ENCODE measurements at places on chromosomes 4 and X.

DNA sequence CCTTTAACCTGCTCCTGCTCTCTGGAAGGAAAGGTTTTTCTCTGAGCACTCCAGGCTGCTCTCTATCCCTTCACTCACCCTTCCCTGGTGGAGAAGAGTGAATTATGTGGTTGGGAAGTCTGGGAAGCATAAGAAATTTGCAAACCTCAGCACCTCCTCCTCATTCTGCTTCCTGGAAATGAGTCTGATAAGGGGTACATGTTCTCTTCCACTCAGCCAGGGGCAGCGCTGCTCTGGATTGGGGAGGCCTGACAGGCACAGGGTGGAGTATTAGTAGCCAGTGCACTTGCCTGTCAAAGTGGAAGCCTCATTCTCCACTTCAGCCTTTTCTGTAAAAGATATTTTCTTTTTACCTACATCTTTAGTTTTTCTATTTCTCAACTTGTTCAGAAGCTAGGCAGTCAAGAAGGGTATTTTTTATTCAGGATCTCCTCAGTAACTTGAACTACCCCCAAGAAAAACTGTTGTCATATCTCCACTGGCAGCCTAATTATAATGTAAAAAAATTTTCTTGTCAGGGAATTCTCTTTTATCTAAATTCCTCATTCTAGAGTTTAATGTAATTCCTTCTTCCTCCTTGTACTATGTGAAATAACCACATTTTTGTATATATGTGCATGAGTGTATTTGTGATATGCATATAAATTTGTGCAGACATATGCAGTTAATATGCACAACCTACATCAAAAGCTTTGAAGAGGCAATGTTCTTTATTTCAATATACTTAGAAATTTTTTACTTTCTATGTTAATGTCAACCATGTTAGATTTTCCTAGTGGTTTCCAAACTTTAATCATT lies 15.3 kb downstream of the ADAMTS3 start:
- no peak for DNase-seq

- no peak for DNase-seq
These were observed 45.9 kb upstream of the PGRMC2 start for GRCh38 chr4:128333309-128334018.

GRCh38 chr4:8704632-8705031 lies 112.1 kb downstream of the CPZ start:
- no peak for DNase-seq

- DNase-seq, result no peak
These were observed 145.9 kb downstream of the PPP3CA start for GRCh38 chr4:101201421-101201820.

- DNase-seq, result no peak
These were observed 133.6 kb upstream of the FAM9C start for GRCh38 chrX:13177921-13178566.

- no peak for DNase-seq
These were observed 113.7 kb downstream of the SHROOM3 start for GRCh38 chr4:76548704-76549103.

- no peak for DNase-seq
These were observed 850 bp downstream of the IGBP1 start for GRCh38 chrX:70134116-70134477.

GRCh38 chr4:94452476-94453371 lies 982 bp downstream of the PDLIM5 start:
- DNase-seq, result peak; percentile 26

- DNase-seq, result no peak
These were observed 154.2 kb downstream of the RAB28 start for GRCh38 chr4:13329963-13330362.

- no peak for DNase-seq
These were observed 56.9 kb downstream of the ATG4A start for GRCh38 chrX:108148524-108148923.

DNA sequence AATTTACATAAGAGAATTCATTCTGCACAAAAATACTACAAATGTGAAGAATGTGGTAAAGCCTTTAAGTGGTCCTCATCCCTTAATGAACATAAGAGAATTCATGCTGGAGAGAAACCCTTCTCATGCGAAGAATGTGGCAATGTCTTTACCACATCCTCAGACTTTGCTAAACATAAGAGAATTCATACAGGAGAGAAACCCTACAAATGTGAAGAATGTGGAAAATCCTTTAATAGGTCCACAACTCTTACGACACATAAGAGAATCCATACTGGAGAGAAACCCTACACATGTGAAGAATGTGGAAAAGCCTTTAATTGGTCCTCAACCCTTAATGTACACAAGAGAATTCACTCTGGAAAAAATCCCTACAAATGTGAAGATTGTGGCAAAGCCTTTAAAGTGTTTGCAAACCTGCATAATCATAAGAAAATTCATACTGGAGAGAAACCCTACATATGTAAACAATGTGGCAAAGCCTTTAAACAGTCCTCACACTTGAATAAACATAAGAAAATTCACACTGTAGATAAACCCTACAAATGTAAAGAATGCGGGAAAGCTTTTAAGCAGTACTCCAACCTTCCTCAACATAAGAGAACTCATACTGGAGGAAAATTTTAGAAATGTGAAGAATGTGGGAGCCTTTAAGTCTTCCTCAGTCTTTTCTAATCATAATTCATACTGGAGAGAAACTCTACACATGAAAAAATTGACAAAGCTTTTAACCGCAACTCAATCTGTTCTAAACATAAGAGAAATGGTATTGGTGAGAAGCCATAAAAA lies 37.4 kb downstream of the ZNF718 start:
- no peak for DNase-seq

DNA sequence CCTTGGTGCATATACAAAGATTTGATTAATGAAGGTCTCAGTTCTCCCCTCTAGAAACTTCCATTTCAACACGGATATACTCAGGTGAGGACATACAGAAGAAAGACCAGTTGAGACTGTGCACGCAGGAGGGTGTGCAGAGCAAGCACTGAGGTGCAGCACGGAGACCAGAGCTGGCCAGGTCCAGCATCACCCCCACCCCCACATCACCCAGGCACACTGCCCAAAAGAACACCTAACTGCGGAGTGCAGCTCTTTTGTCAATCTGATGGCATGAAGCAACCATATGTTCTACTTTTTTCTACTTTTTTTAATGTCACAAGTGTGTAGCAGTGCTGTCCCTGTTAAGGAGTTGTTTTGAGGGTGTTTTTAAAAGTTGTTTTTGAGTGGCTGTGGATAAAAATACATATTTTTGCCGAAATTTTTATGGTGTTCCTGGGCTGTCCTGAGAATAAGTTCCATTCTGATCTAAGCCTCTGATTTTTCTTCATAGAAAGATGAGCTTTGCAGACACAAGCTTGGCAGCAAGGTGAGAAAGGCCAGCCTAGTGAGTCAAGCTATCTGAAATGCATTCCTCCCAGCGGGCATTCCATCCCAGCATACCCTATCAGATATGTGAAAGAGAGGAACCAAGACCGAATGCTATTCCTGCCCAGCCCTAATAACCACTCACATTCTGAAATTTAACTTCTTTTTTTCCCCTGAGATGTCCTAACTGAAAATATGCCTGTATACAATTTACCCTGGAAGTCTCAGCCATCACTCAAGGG lies 173.7 kb downstream of the PTTG2 start:
- DNase-seq, result no peak

DNA sequence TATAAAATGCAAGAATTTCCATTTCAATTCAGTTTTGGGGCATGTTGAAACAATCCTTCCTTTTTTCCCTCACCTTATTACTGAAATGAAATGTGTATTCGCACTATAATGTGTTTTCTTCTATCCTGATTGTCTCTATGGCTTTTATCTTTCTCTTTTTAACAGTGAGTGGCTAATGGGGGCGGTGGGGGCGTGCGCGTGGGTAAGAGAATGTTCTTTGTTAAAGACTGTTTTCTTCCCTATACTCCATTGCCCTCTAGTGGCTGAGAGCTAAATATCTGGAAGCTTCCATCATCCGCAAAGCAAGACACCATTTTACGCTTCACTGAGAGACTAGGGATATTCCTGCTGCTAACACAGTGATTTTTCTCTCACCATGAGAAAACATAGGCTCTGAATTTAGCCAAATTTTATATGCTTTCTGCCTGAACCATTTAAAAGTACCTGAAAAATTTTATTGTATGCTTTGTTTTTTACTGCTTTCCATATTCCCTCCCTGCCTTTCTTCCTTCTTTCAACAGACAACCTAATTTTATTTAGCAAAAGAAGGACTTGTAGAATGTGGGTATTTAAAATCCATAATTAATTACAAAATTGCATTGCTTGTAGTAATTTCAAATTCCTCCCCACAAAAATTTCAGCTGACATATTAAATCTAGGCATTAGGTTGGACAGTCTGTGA lies 194.0 kb downstream of the GASK1B start:
- peak; percentile 2 for DNase-seq

DNA sequence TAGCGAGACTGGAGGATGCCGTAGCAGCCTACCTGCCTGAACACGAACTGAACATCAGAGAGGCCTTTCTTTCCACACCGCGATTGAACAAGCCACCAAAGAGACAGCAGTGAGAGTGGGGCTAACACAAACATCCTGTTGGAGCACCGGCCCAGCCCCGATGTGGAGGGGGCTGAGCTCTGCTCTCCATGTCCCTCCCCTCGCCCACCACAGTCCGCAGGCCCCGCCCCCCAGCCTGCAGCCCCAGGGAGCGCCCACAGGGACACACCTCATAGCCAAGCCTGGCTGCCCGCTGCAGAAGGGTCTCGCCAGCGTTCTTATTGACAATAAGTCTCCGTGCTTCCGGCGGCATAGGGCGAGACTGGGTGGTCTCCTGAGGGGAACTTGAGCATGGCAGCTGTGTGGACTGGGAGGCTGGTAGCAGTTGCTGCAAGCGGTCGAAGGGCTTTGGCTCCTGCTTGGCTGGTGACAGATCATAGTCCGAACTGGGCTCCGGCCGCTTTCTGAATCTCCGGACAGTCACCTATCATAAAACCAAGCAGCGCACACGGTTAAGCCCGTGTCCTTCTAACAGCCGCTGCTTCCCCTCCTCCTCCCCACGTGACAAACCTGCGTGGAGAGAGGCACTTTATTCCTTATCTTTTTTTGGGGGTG lies 35.8 kb downstream of the BCOR start:
- DNase-seq, result no peak

- no peak for DNase-seq
These were observed 75.0 kb upstream of the IL2 start for GRCh38 chr4:122531514-122531913.

- DNase-seq, result no peak
These were observed 61.6 kb downstream of the QDPR start for GRCh38 chr4:17450269-17450804.

DNA sequence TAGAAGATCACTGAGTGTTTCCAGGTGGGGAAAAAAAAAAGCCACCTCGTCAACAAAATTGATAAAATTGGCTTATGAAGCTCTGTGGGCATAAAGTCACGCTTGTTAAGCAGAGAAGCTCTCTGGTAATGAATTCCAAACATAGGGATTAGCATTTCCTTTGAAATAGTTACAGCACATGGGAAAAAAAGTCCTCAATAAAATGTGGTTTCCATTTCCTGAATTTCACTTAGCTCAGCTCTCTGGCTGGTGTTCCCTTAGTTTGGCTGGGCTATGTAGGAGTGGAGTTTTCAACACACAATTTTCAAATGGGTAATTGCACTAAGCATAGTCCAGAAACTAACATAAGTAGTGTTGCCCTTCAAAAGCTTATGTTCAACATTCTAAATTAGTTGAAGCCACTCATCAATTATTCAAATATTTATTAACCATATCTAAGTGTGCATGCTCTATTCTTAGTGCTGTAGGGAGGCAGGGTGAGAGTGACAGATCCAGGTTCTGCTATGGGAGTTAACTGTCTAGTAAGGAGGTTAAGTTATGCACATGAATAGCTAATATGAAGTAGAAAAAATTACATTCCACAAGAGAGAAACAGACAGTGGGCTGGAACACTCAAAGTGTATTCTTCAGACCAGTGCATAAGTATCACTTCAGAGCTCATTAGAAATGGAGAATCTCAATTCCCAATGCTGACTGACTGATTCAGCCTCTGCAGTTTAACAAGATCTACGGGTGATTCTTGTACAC lies 445.7 kb downstream of the SMARCA1 start:
- no peak for DNase-seq

GRCh38 chr4:7761312-7761711 lies 178.3 kb downstream of the AFAP1 start:
- DNase-seq, result no peak

- DNase-seq, result no peak
These were observed 281.3 kb downstream of the PTTG2 start for GRCh38 chr4:38241541-38241940.

- DNase-seq, result no peak
These were observed 2.7 kb upstream of the ATP10D start for GRCh38 chr4:47482326-47482725.

- no peak for DNase-seq
These were observed 113.3 kb downstream of the ELOVL6 start for GRCh38 chr4:110085131-110085530.

DNA sequence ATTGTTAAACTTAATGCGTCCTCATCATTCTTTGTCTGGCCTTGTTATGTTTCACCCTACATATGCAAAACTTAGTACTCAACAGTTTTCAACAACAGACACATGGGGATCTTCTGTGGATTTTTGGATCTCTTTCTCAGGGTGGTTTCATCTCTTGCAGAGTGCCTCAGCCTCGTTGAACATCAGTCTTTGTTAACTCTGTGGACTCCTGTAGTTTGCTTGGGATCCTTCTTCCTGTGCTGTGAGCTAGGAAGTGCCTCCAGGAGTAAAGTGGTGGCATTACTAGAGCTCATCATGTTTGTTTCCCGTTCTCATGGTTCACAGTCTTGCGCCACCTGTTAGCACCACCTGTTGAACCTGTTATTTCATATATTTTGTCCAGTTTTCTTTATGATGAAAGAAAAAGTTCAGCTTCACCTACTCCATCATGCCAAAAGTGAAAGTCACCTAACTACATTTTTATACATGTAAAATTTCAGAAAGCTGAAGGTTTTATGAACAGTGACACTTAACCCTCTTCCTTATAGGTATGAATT lies 27.5 kb upstream of the NDUFC1 start:
- DNase-seq, result no peak

- no peak for DNase-seq
These were observed 280.5 kb downstream of the GPM6A start for GRCh38 chr4:175531405-175532091.

DNA sequence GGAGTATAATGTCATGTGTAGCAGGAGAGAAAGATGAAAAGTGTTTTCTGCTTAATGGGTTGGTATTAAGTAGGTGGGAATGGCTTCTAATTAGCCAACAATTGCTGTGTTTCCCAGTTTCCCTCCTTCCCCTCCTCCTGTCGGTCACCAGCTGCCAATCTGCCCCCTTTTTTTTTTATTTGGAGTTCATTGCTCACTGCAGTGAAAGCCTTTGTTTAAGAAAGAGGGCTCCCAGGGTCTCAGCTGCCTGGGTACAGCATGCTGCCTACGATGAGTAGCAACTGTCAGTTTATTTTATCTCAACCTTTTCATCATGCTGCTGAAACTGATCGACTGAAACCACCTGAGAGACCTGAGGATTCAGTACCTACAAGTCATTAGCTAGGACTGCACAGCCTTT lies 149.0 kb downstream of the POU4F2 start:
- no peak for DNase-seq
